Activated CD4-positive, alpha-beta T cell treated with anti-CD3 and anti-CD28 coated beads for 36 hours (primary cell): ENCODE measurements at places on chromosomes 12 and 14. TPM values are rescaled to one million over a fixed set of nuclear protein-coding genes. Genes with fewer than 3 reads are reported as not detected.

The PTCSC3 gene
- total RNA-seq, result not detected

The IL26 gene
- total RNA-seq, result 0.56 TPM

GRCh38 chr12:116276652-116277466 lies 634 bp downstream of the MED13L start:
- peak; percentile 85 for DNase-seq

DNA sequence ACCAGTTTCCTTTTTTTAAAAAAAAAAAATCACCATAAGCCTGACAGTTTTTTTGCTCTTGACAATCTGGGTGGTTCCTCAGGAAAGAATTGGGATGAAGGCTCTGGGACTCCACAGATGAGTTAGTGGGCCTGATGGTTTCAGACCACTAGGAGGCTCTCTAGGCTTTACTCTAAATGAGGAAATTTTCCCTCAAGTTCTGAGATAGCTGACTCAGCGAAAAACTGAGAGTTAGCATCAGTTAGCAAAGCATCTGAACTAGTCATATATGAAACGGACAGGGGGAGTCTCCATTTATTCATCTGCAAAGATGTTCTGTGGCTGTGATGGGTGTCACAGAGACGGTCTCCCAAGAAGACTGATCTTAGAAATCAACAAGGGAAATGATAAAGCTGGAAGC lies 314.3 kb upstream of the OR4E1 start:
- peak; percentile 25 for DNase-seq

GRCh38 chr12:121765573-121765972 lies 27.9 kb downstream of the RHOF start:
- no peak for DNase-seq

GRCh38 chr12:130959632-130960031 lies 5.9 kb downstream of the ADGRD1 start:
- DNase-seq, result no peak

DNA sequence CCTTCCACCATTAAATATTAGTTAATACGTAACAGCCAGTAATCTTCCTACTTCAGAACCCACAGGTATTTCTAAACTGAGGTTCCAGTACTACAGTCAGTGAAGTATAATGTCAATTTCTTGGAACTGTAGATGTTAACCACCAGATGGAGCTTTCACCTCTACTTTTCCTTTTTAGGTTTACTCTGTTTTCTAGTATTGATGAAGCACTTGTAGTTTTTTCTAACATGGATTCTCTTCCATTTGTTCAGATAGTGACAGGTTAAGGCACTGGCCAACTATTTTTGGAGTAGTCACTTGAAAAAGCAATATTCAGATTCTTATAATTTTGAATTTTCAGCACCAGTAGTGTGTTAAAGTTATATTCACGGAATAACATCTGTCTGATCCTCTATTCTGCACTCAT lies 4.6 kb upstream of the SEC23A start:
- no peak for DNase-seq

DNA sequence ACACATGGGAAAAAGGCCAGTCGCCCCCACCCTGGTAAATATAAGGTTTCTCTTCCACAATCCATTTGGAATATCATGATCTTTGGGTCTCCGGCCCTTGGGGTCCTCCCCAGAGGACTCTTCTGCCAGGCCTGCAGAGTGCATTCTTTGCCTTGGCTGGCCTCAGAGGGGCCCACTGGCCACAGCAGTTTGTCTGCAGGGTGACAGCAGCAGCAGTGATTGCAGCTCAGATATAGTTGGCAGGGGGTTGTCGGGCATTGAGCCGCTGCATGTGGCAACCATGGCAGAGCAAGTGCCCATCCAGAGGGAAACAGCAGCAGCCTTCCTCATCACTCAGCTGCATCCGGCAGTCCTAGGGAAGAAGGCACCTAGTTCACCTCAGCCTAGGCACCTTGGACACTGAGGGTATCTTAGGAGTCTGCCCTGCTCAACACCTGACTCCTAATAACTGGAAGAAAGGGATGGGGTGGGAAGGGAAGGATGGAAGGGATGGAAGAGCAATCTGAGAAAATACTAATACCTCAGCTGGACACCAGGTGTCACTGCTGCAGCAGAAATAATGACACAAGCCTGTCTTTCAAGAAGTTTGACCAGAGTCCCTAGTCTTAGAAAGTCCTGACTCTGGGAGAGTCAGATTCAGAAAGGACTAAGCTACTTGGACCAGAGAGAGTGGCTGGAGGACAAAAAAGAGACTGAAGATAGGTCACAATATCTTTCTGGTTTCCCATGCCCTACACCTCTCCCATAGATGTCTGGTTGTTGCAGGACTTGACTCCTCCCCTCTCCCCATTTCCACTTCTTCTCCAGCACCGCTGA lies 8.9 kb downstream of the AJUBA start:
- DNase-seq, result peak; percentile 56

DNA sequence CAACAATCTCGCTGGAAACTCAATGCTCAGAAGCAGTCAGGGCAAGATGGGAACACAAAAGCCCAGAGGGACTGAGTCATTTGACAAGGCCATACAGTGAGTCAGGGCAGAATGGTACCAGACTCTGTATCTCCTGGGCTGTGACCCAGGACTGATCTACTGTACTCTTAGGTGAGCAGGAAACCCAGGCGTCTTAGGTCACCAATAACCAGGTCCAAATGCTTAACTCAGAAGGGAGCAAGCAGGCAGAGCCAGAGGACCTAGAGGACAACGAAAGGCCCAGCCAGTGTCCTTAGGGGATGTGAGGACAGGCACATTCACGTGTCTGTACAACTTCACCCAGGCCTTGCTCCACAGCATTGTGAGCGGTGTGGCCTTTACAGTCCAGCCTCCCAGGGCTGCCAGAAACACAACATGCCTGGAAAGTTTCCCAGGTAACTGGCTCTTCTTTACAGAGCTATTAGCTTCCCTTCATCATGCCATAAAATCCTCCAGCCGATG lies 69.9 kb downstream of the ARL6IP4 start:
- no peak for DNase-seq

DNA sequence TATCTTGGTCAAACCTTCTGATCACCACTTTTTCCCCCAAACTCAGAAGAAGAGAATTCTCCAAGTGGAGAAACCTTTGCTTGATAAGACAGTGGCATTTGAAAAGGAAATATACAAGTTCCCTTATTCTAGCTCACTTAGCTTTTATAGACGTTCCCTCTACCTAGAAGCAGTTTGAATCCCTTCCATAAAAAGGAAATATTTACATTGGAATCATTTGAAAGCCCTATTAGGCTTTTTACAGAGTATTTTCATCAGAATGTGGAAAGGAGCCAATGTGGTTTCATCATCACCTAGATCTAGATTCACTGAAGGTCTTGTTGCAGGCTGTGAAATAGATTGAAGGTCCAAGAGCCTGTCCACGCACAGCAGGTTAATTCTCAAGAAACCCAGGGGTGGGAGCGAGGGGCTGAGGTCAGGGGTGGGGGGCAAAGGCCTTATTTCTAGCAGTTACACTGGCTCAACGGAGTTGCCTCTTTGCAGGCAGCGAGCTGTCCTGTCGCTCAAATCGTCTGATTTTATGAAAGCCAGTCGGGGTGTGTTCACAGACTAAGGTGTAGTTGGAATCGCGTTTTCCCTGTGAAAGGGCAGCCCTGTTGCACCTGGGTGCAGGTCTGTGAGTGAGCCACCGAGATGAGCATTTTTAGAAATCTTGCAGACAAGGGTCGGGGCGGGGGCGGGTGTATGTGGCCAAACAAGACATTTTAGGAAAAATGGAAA lies 45.6 kb downstream of the AACS start:
- DNase-seq, result no peak
